ENCODE measurements at places on chromosomes 13 and 19.

DNA sequence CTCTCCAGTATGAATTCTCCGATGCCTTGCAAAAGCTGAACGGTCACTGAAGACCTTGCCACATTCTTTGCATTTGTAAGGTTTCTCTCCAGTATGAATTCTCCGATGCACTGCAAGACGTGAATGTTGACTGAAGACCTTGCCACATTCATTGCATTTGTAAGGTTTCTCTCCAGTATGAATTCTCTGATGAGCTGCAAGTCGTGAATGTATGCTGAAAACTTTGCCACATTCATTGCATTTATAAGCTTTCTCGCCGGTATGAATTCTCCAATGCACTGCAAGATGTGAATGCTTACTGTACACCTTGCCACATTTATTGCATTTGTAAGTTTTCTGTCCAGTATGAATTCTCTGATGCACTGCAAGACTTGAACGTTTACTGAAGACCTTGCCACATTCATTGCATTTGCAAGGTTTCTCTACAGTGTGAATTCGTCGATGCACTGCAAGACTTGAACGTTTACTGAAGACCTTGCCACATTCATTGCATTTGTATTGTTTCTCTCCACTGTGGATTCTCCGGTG lies 20.0 kb upstream of the ZNF841 start:
- DNase-seq: peak; percentile 4

DNA sequence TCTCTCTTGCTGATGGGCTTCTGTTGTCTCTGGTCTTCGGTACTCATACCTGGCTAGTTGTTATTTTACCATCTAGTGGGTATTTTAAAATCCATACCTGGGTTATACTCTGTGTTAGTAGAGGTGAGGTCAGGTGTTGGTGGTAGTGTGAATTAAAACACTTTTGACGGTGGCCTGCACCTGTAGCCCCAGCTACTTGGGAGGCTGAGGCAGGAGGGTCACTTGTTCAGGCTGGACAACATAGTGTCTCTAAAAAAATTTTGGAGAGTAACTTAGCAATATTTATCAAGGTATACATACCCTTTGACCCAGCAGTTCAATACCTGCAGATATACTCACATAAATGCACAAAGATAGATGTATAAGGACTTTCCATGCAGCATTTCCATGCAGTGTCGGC lies 55.4 kb downstream of the GSX1 start:
- no peak for DNase-seq

DNA sequence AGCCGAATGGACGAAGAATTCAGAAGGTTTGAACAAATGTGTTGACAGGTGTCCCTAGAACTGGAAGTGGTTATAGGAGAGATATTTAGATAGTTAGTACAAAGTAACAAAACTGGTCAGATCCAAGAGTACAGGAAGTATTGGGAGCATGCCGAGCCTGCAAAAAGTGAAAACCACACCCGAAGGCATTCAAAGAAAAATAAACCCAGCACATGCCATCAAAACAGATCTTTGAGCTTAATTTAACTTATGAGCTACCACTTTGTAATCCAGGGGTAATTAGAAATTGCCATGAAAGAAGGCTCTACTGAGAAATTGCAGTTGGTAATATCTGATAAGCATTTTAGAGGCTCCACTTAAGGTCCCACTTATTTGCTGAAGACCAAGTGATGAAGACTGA lies 214.2 kb downstream of the DNAJC15 start:
- DNase-seq: no peak

DNA sequence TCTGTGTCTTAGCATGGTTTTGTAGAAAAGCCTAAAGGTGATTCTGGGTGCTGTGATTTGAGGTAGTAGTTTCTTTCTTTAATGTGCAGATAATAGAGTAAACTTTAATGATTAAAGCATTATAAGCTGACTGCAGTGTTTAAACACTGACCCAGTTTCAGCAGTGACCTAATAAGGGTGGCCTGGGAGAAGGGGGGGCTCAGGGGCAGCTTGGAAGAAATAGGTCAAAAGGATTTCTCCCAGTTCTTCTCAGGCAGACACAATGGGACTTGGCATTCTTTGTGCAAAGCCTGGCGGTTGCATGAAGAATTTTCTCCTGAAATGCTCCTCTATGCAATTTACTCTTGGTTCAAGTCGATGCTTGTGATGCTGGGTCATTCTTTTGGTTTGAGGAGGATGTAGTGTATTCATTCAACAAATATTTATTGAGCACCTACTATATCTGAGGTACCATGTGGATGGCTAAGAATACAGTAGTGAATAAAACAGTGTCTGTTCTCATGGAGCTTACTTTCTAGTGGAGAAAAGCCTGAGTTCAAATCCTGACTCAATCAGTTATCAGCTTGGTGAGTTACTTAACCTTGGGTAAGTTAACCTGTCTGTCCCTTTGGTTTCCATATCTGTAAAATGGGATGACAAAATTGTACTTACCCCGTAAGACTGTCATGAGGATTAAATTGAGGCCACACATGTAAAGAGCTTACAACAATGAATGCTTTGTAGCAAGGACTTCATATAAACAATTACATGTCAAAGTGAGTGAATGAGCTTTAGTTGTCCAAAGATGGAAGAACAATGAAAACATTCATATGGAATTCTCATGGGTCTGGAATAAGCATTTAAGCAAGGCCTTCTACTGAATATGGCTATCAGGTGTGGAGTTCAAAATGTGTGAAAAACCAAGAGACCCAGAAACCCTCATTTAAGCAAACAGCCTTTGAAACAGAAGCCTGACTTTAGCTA lies 210.2 kb downstream of the KCNRG start:
- DNase-seq: no peak

DNA sequence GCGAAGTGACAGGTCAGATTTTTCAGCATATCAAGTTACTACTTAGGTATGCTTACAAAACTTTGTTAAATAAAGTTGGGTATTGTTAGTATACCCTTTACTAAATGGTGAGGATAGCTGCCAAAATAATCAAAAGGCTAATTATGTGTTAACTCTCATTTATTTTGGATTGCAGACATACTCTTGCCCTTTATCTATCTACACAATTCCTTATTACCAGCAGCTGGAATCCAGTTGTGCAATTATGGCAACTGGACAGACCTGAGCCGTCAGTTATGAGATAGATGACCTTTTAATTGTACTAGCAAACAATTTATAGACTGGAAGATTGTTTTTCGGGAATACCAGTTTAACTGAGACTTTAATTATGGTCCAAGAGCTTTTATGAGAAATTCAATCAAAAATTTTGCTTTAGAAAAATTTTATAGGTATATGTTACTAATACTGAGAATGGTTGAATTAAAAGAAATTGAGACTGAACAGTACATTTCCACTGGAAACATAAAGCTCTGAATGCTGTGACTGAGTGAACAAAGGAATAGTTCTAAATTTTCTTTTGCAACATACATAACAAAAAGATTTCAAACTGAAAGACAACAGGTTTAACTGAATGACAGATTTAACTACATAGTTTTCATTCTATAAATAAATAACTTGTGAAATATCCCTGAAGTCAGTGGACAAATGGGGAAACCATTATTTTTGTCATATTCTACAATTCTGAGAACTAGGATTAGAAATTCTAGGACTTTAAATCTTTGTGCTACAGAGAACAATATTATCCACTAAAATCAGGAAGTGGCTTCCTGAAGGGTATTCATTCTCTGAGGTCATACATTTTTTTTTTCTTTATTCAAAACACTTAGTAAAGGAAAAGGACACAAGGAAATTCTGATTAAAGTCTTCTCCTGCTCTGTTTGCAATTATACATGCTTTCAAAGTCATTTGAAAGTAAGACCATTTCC lies 97.4 kb downstream of the ZC3H13 start:
- no peak for DNase-seq

DNA sequence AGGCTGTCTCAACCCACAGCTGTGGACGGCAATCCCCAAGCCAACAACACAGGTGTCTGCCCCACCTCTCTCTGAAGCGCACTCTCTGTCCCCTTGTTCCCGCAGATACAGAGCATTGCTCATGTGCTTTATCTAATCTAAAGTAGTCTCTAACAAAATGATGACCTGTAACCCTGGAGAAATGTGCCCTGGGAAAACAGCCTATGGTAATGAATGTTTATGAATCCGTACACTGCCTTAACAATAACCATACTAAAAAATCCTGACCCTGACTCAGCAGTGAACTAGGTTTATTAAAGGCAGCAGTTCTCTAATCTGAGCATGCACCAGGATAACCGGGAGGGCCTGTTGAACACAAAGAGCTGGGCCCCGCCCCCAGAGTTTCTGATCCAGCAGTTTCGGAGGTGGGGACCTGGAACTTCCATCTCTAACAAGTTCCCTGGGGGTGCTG lies 50.7 kb upstream of the SLC15A1 start:
- no peak for DNase-seq

DNA sequence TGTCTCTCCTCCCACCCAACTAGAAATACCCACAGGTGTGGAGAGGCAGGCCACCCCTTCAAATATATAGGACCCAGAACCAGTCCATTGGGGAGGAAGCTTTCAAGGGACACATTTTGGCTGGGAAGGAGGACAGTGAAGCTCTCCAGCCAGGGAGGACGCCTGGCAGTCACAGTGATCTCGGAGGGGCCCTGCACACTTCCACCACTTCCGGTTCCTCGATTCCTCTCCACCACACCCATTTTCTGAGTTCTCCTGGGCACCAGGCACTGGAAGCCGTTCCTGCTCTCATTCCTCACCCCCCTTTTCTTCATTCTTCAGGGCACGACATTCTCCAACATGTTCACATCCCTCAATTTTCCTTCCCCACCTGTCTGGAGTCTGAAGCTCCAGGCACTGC lies 30.4 kb upstream of the CEACAM21 start:
- peak; percentile 78 for DNase-seq

DNA sequence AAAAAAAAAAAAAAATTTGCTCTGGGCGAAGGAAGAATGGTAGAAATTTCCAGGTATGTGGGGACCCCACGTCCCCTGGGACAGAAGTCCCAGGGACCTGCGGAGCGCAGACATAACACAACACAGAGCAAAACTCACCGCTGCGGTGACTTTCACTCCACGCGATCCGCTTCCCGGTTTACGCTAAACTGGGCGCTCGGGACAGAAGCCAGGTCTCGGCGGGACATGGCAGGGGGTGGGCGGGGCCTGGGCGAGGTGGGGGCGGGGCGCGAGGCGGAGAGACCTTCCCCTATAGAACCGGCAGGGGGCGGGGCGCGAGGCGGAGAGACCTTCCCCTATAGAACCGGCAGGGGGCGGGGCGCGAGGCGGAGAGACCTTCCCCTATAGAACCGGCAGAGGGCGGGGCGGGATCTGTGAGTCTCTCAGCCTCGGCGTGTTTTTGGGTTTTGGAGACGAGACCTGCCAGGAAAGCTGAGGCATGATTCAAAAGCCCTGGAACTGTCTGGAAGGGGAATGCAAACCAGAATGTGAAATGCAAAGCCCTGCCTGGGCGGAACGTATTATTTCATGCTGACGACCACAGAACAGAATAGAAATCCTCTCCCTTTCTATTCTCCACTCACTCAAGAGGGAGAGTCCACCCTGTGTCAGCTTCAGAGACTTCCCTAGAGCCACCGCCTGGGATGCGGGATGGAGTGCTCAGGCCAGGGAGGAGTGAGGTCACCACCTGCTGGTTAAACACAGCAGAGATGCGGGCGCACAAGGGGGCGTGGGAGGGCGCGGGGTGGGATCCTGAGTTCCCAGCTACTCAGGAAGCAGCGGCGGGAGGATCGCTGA lies 20.2 kb upstream of the ERVV-1 start:
- DNase-seq: peak; percentile 89

GRCh38 chr19:58044886-58045285 lies 11.1 kb downstream of the ZSCAN1 start:
- no peak for DNase-seq

DNA sequence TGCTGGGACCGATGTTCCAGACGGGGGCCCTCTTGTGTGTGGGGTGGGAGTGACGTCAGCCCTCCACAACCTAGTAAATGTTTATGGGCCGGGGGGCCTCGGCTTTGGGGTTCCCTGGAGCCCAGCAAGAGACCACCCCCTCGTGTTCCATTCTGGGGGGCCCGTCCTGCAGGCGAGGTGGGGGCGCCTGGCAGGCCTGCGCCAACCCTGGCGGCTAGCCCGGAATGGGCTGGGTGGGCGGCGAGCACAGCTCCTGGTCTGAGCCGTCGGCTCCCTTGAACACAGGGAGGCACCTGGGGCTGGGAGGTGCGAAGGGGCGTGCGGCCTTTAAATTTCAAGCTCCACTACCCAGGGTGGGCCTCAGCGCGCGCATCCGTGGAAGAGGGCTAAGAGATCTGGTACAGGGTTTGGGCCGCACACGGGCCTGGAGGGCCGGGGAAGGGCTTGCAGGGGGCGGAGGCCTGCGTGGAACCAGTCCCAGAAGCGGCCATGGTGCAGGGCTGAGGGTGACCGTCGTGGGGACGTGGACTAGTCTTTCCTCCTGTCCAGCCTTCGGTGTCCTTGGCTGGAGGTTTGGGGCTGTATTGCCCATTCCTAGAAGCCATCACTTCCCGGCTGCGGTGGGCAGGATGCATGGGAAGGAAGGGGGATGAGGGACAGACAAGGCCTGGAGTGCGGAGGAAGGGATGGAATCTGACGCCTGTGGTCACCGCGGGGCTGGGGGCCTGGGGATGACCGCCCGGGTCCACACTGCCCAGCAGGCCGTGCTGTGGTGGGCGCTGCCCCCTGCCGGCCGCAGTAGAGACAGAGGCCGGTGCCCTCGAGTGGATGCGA lies 11.4 kb downstream of the NDUFA11 start:
- peak; percentile 62 for DNase-seq
